SIG-M5 (cell line): ENCODE measurements at places on chromosomes 13 and 19.
A peak's percentile ranks its signal among the peaks of the same experiment; 100 is the strongest.

GRCh38 chr19:11152318-11153062, 3.1 kb downstream of the SPC24 start:
- DNase-seq = no peak

DNA sequence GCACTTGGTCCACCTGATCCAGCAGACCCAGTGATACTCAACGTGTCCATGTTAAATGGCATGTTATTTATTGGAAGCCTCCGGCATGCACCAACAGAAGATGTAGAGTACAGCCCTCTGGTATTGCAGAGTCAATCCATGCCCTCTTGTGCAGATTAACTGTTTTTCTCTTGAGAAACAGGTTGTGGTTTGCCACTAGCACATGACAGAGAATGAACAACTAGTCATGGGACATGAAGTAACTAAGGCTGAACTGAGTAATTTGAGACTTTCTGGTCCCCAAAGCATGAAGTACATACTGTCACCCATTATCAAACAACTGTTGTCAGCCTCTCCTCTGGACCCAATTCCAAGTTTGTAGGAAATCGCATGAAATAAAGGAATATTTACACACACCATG, 3.2 kb downstream of the ZNF562 start:
- DNase-seq = no peak

DNA sequence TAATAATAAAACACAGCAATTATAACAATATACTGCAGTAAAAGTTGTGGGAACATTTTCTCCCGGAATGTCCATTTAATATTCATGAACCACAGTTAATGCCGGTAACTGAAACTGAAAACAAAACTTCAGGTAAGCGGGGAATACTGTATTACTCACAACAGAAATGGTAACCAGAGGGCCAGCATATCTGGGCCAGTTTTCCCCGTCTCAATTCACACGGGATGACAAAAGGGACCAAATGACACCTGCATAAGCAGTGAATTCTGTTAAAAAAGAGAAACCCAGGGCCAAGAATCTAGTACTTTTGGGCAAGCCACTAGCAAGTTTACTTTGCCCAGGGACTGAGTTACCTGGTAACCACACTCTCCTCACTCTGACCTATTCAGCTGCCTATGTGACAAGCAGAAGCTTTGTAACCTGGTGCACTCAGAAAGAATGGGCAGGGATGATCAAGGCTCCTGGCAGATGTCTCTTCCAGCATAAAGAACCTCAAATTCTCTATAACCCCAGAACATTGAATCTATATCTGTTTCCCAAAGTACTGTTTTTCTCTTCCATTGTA, 1171.2 kb downstream of the DIAPH3 start:
- DNase-seq = no peak

- no peak for DNase-seq
Measured at GRCh38 chr13:110201114-110201513, 105.8 kb downstream of the COL4A1 start.

- DNase-seq = no peak
Measured at GRCh38 chr13:29556742-29557141, 38.7 kb downstream of the SLC7A1 start.

DNA sequence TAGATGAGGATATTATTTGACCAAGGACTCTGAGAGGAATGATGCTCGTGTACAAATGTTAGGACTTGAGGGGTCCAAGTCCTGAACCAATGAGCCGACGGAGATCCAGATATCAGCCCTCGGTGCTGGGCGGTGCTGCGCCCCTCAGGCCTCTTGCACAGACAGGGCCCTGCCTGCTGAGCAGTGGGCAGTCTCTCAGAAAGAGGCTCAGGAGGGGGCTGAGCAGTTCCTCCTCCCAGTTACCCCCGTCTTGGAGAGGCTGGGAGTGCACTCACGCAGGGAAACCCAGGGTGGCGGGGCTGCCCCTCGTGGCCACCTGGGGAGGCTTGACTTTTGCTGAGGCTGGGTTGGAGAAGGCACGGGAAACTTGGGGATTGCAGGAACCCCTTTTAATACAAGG, 18.4 kb downstream of the TEX29 start:
- no peak for DNase-seq

DNA sequence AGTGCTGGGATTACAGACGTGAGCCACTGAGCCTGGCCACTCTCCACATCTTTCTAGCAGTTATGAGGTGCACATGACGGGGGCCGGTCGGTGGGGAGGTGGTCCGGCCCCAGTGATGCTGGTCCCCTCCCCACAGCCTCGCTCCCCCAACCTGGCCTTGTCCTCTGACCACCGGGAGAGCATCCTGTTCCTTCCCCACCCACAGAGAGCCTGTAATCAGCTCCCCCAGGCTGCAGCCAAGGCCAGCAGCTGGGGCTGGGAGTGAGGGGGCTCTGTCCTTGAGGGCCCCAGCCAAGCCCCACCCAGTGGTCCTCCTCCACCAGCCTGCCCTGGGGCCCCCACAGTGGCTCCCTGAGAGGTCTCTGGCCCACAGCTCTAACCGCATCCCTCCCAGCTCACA, 3.0 kb upstream of the INSL3 start:
- no peak for DNase-seq

DNA sequence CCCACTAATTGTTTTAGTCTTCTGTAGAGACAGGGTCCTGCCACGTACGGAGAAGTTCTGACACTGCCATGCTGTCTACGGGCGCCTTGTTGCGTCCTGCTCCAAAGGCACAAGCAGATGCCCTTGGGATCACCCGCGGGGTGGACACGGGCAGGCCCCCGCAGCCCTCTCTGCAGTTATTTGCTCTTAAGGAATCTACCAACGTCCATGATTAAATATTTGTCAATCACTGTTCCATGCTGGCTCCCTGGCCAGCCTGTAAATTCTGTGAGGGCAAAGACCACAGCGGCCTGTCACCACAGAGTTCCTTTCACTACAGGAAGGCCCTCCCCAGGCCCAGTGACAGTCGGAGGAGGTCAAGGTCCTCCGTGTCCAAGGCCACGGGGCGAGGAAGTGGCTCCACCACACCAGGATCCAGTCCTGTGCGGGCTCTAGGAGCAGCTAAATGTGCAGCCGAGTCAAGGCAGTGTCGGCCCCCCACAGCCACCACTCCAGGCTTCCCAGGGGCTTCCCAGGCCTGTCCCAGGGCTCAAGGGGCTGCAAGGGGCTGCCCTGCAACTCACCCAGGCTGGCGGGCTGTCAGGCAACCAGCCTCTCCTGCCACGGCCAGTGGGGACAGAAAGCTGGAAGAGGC, 2.1 kb downstream of the RNF126 start:
- DNase-seq = no peak

DNA sequence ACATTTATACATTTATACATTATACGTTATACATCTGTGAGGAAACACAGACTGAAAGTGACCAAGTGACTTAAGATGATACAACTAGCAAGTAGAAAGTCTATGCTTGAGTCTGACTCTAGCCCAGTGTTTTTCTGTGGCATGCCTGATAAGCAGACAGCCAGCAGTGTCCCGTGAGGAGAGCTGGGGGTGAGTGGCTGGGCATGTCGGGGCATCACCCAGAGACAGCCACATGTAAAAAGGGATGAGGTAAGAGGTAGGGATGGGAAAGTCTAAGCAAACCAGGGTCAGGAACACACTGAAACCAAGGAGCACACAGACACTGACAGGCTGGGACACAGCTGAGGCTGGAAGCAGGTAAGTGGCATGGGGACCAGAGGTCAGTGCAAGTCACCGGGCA, 333.2 kb downstream of the FOXO1 start:
- DNase-seq = no peak

- DNase-seq = no peak
Measured at GRCh38 chr19:33124207-33125098, 7.5 kb upstream of the WDR88 start.

DNA sequence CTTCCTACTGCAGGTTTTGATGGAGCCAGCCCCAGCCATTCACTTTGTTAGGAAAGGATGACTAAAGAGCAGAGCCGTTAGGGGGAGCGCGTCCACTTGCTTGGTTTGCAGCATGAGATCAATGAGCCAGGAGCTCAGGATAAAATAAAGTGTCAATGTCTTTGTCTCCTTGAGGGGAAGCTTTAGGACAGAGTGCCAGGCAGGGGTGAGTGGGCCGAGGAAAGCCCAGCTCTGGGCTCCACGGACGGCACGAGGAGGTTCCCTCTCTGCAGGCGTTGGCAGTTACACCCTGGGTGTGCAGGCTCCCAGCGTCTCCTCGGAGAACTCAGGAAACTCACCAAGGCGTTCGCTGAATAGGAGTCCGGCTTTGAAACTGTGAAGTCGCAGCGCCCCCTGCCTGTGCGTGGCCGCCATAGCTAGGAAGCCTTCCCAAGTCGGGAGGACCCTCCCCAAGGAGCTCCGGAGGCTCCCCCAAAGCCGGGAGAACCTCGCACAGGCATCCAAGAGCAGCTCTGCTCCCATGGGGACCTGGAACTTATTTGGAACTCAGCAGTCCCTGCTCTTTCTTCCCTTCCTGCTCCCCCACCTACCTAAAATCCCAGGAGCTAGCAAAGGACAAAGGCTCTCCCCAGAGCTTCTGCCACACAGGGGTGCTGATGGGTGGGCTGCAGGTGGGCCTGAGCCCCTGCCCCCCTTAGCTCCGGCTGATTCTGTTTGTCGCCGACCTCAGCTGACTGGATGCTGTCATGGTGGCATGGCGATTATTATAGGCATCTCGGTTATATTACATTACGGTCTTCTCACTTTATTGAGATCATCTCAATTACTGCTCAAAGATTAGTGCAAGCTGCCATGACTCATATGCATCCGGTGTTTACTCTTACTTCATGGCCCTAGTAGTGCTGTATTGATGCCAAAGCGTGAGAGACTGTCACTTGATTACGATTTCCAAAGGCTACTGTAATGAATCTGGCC, 34.4 kb downstream of the GSX1 start:
- DNase-seq = peak; percentile 25

GRCh38 chr19:49186108-49186507, 28.5 kb downstream of the TRPM4 start:
- DNase-seq = no peak
